ENCODE measurements at places on chromosomes 1 and 21.

DNA sequence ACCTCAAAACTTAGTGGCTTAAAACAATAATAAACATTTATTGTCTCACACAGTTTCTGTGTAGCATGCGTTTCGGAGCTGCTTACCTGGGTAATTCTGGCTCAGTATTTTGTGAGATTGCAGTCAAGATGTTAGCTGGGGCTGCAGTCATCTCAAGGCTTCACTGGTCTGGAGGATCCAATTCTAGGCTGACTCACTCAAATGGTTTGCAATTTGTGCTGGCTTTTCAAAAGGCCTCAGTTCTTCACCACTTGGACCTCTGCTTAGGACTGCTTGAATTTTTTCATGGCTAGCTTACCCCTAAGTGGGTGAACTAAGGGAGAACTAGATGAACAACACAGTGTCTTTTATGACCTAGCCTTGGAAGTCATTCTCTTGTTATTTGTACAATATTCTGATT is 21.0 kb downstream of the XPR1 start:
- DNase-seq, result no peak

DNA sequence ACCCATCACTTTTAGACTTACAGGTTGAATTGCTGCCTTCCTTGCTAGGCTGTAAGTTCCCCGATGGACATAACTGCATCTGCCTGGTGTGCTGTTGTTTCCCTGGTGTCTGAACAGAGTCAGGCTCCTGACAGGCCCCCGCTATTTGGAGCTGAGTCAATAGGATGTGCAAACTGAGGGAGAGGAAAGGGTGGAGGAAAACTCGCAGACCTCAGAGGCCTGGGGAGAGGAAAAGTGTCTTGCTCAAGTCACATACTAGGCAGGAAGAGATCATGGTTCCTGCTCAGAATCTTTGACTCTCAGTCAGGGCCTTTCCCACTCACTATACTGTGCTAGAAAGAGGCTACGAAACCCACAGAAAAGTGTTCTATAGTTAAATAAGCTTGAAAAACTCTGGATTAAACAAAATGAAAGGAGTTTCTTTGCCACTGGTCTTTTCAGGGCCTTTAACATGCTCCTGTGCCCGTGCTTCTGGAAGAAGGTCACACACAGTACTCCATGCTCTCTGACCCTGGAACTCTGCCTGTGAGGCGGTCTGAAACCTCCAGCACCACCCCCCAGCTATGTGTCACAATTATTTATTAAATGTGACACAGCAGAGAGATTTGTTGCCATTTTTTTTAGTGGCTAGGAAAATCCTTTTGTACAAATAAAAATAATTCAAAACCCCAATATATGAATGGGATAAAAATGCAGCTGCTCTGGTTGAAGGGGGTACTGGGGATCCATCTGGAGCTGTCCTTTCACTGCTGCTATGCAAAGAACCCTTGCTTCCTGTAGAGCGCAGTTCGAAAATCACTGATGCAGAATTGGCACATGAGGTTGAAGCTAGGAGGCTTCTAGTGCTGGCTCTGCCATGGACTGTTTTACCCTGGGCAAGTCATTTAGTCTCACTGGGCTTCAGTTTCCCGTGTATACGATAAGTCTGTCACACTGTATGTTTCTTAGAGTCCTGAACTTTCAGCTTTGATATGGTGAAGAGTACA is 20.1 kb upstream of the CDCP2 start:
- no peak for DNase-seq

- no peak for DNase-seq
These were observed 286.8 kb upstream of the PLD5 start for GRCh38 chr1:242811092-242811840.

- no peak for DNase-seq
These were observed 37.2 kb downstream of the PDE9A start for GRCh38 chr21:42690586-42690985.

GRCh38 chr1:150282558-150282958 is 204 bp downstream of the CIART start:
- no peak for DNase-seq

DNA sequence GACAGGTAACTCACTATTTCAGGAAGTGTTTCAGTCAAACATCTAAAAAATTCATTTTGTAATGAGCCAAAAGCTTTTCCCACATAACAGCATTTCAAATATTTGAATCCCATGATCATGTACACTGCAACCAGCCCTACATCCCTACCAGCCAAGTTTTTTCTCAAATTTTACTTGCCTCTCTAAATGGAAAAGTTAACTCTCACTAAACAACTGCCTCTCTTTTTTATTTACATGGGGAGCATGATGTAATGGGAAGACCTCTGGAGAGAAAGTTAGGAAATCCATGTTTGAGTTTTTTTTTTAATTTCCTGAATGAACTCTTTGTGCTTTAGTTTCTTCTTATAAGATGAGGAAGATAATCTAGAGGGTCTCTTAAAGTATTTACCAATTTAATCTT is 70.5 kb downstream of the TTLL7 start:
- no peak for DNase-seq

GRCh38 chr21:37449302-37449937 is 82.8 kb downstream of the DYRK1A start:
- no peak for DNase-seq

DNA sequence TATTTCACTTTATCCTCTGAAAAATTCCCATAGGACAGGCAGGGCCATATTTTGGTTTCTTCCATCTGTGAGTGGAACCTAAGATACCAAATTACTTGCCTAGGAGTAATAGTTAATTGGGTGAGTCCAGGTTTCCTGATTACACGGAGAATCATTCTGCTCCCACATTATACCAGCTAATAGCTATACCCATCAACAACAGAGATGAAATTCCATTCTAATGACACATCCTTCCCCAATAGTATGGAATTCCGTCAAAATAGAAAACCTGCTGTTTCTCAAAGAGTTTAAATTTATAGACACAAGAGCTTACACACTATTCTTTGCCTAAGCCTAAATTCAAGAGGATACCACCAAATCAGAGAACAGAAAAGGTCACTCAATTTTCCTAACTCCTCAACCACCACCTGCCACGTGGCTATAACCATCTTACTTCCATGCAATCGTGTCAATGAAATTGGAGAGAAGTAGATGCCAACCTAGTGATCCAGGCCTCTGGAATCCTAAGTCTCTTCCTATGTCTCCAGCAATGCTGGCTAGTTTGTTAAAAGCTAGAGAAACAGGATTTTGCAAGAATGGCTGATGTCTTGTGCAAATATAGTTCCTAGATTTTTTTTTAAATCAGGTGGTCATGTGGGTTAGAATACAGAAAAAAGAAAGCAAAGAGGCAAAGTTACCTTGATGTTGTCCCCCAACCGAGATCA is 6.2 kb downstream of the PPT1 start:
- DNase-seq, result no peak

DNA sequence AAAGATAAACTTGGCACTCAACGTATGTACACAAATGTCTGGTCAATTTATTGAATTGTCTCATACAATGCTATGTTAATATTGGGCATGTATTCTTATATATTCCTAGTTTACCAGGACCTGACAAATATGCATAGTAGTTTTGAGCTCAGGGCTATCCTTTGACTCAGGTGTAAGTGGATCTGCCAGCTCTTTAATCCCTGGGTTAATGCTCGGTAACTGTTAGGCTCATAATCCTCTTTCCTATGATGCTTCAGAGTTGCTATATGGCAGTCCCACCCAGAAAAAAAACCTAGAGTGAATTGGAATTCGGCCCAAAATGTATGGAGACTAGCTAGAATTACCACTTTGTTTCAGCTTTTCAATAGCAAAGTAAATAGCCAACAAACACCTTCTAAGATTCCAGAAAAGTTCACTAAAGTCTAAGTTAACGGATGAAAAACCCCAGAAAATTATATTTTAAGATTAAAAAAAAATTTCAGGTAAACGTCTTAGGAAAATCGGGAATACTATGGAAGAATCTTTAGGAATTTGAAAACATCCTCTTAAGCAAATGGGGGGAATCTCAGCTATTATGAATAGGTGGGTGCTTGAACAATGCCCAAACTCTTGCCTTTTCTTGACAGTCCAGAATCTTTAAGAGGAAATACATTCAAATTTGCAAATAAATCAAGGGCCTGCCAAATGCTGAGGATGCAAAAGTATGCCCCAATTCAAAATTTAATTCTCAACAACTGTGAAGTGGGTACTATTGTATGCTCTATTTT is 10.9 kb downstream of the H3-3A start:
- no peak for DNase-seq

- no peak for DNase-seq
These were observed 65.3 kb upstream of the MAGI3 start for GRCh38 chr1:113325022-113325421.

DNA sequence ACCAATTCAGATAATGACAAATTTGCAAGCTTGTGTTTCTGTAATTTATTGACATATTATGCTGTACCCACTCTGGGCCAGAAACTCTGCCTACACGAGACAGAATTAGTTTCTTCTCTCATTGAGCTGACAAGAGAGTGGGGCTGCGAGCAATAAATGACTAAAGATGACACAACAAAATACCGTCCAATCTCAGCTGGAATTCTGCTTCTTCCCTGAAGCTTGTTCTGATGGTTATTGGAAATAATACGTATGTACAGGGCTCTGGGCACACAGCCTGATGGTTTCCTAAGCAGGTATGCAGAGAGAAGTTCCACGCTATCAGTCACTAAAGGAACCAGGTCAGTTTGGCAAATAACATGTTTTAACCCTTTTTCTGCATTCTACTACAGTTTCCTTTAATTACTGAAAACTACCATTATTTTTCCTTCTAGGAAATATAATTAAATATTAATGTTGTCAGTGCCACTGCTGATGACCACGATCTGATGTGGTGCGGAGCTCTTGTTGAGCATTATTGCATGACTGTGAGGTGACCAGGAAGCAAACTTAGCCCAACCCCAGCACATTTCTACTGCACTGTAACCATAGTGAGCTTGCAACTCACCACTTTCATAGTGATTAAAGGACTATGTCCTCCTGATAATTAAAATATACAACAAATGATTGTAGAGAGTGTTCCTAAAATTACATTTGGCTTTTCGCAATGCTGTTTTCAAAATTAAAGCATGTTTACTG is 221.4 kb upstream of the L1TD1 start:
- DNase-seq, result no peak

DNA sequence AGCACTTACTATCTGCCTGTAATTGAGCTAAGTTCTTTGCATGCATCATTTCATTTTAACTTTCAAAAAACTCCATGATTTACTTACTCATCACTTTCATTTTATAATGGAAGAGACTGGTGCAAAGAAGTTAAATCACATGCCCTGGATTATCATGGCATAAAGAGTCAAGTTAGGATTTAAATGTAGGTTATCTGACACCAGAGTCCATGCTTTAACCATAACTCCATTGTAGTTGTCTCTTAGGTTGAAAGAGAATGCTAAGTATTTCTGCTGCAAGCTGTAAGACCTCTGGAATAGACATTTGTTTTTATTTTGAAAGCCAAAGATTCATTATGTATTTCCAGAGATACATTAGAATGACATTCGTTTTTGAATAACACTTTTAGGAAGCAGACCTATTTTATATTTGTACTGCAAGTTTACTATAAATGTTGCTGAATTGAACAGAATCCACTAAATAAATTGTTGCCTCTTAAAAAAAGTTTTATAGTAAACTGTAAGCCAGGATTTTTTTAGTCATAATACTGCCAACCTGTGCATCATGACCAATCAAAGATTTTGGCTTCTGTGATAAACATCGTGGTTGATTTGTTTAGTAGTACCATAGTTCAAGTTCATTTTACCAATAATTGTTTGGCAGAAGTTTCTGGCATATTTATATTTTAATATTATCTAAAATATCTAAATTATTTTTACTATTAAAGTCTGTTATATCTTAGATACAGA is 26.1 kb downstream of the CFH start:
- no peak for DNase-seq

- no peak for DNase-seq
These were observed 38.5 kb downstream of the COQ8A start for GRCh38 chr1:226978432-226979114.

GRCh38 chr1:181192316-181192715 is 103.8 kb downstream of the IER5 start:
- no peak for DNase-seq

DNA sequence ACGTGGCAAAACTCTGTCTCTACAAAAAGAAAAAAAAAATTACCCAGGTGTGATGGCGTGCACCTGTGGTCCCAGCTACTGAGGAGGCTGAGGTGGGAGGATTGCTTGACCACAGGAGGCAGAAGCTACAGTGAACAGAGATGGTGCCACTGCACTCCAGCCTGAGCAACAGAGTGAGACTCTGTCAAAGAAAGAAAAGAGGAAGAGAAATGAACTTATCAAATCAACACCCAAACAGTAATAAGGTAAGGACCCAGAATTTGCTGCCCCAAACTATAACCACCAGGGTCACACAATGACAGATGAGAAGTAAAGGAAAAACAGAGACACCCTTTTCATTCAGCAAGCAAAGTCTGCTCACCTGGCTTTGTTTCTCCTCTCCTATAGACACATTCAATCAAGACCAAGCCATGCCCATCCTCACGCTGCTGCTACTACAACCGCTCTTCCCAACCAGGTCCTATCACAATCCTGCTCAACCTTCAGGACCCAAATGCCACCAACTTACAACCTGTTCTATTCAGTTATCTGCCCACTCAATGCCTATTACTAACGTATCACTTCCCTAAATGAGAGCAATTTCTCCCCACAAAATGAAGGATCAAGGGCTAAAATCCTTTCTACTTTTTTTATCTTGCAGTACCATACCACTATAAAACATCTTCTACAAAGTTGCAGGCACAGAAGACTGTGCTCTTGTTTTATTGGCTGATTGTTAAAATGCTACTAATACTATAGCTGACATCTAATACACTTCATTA is 183.5 kb downstream of the RERE start:
- DNase-seq, result no peak

DNA sequence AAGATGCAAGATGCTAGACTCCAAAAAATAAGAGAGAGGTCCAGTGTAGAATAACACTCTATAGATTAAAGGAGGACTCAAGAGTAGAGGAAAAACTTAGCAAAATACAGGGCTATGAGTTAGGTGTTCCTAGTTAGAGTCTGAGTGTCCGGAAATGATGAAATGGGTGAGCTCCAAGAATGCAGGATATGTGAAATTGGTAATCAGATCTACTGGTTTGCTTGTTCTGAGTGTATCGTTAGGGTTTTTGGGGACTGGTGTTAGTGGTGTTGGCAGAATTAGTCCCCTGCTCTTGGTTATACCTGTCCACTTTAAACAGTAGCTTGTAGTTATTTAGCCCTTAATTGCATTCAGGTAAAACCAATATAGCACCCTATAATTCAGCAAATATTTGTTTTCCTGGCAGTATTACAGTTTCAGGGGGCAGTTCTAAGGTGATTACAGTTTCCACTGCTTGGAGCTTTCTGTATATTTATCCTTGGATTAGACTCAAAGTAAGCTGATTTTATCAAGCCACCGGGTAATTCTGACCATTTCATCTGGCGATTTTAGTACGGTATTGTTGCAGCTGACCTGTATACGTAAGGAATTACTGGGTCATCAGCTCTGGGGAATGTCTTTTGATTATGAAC is 332.7 kb downstream of the CHRM3 start:
- peak; percentile 51 for DNase-seq

- no peak for DNase-seq
These were observed 14.9 kb upstream of the CD101 start for GRCh38 chr1:116986421-116987255.

- no peak for DNase-seq
These were observed 83.0 kb upstream of the BACH1 start for GRCh38 chr21:29215709-29216108.

- no peak for DNase-seq
These were observed 52.1 kb downstream of the SYDE2 start for GRCh38 chr1:85148524-85149250.

- DNase-seq, result no peak
These were observed 1.3 kb upstream of the SLC6A17 start for GRCh38 chr1:110148961-110149360.

All from CD4-positive, alpha-beta T cell treated with Interleukin-1 beta for 1 hour (primary cell).